Fibroblast of lung (primary cell): ENCODE measurements at places on chromosomes 11 and 22.
A peak's percentile ranks its signal among the peaks of the same experiment; 100 is the strongest.

DNA sequence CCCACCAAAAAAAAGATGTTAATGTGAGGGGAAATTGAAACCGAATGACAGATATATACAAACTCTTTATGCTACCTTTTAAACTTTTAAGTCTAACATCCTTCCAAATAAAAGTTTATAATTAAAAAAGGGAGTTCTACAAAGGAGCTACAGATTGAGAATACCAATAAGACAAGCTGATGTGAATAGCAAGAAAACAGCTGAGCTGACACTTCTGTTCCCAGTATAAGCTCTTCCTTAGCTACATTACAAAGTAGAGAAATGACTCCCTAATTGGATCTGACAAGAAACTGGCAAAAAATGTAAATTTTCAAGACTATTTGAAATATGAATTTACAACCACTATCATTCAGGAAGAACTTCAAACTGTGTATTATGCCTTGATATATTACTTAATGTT, 294.6 kb upstream of the SYN3 start:
- no peak for DNase-seq

GRCh38 chr22:33817512-33818127, 102.7 kb downstream of the LARGE1 start:
- no peak for DNase-seq

GRCh38 chr11:16252373-16252772, 104.0 kb downstream of the SOX6 start:
- no peak for DNase-seq

DNA sequence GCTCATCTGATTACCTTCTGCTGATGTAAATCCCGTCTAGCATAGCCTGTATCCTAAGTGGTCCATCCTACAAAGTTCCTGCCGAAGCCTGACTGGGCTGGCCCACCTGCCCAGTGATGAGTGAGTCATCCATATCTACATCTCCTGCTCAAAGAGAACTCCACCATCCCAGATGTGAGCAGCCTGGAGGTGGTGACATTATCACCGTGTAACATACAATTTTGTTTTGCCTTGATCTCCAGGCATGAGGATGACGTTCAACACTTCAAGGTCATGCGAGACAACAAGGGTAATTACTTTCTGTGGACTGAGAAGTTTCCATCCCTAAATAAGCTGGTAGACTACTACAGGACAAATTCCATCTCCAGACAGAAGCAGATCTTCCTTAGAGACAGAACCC, 5.6 kb downstream of the TMA7B start:
- no peak for DNase-seq

GRCh38 chr11:64887757-64888405, 9.5 kb upstream of the EHD1 start:
- DNase-seq: peak; percentile 55

DNA sequence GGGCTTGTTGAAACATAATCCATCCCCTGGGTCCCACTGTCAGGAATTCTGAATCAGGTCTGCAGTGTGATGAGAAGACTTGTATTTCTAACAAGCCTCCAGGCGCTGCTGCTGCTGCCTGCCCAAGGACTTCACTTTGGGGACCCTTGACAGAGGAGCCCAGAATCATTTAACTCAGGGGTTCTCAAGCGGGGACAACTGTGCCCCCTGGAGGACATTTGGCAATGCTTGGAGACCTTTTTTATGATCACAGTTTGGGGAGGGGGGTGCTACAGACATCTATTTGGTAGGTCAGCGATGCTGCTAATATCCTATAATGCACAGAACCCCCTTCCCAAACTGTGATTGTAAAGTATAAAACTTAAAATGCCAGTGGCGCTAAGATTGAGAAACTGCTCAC, 312.8 kb downstream of the OPCML start:
- no peak for DNase-seq

DNA sequence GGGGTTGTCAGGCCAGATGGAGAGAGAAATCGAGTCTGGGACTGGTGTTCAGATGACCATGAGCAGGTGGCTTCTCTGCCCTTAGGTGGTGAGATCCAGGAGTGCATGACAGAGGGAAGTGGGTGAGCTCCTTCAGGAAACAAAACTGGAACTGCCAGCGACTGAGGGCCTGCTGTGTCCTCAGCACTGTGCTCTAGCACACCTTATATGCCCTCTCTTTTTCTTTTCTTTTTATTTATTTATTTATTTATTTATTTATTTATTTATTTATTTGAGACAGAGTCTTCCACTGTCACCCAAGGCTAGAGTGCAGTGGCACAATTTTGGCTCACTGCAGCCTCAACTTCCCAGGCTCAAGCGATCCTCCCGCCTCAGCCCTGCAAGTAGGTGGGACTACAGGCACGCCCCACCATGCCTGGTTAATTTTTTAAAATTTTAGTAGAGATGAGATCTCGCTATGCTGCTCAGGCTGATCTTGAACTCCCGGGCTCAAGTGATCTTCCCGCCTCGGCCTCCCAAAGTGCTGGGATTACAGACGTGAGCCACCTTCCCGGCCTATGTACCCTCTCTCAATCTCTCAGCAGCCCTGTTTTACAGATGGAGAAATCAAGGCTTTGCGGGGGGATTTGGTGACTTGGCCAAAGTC, 14.8 kb upstream of the RASD2 start:
- no peak for DNase-seq

DNA sequence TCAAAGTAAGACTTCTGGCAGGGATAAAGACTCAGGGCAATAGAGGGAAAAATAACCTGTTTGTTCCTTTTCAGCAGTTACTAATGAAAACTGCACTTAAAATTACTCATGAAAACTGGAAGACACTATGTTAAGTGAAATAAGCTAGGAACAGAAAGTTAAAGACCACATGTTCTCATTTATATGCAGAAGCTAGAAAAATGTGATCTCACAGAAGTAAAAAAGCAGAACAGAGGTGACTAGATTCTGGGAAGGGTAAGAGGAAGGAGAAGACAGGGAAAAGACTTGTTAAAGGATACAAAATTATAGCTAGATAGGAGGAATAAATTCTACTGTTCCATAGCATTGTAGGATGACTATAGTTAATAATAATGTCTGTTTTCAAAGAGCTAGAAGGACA, 22.2 kb downstream of the HPS5 start:
- DNase-seq: no peak

DNA sequence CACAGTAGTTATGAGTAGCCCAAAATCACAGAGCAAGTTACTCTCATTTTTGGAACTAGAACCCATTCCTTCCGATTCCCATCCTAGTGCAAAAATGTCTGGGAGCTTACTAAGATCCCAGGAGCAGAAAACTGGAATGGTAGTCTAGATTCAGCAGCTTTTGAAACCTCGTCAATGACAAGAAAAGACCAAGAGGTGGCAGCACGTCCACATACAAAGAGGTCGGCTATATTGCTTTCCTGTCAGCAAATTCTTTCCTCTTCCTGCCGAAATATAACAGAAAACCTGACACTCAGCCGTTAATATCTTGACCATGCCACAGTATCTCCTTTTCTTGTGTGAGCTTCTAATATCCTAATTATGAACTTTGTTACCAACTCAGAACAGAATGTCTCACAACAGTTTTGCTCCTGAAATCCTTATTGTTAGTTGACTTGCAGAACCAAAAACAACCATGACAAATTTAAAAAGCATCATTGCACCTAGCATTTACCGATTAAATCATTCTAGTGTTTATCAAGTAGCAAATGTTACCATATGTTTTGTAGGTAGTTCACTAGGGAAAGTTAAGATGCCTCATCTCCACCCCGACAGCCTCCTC, 92.8 kb upstream of the OR9G4 start:
- peak; percentile 62 for DNase-seq

DNA sequence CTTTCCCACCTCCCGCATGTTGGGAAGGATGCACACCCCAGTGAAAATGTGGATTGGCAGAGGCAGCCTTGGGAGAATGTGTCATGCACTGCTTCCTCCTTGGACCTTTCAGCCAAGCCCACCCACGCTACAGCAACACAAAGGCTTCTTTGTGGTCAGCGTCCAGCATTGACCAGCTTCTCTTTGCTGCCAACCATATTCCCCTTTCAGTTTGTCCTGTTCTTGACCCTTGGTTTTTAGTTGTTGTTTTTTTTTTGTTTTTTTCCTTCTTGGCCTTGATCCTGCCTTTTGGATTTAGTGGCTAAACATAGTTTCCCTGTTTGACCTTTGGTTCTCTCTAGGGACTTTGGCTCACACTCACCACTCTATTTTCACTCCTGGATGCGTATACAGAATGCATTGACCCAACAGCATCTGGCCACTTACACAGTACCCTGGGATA, 573.6 kb downstream of the INSC start:
- peak; percentile 95 for DNase-seq

DNA sequence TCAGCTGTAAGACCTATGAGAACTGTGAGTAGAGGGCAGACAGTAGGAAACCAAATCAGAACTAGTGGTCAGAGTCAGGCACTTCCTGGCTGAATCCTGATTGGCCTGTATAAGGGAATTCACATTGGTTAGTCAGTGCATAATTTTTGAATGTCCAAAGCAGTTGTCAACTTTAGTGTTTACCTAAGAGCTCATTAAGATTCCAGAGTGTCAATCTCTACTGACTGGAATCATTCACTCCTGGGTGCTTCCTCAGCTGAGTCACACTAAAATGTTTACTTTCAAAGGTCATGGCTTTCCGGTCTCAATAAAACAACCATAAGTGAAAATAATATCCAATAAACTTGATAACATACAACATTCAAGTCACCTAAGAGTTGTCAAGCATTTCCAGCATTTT, 306.1 kb downstream of the C11orf87 start:
- DNase-seq: peak; percentile 13

- no peak for DNase-seq
Observed at GRCh38 chr22:23058063-23058462, 12.3 kb upstream of the GNAZ start.

GRCh38 chr11:3840004-3840869, 522 bp downstream of the RHOG start:
- DNase-seq: no peak

- DNase-seq: no peak
Observed at GRCh38 chr11:21316591-21316990, 647.2 kb downstream of the NELL1 start.

DNA sequence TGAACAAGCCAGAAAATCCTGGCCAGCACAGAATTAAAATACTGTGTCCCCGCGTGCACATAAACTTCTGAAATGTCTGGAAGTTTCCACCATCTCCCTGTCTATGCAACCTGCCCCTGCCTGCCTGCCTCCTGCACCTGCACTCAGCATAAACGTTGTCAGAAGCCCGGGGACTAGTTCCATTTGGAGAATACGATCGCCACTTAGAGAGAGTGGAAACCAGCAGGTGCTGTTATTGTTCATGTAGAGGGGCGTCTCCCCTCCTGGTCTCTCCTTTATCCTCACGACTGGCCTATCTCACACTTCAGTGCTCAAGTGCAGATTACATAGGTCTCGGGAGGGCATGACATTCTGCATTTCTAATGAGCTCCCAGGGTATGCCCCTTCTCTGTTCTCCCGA, 35.6 kb downstream of the MPPED1 start:
- no peak for DNase-seq

- no peak for DNase-seq
Observed at GRCh38 chr22:44669561-44669976, 32.4 kb upstream of the PRR5 start.

- no peak for DNase-seq
Observed at GRCh38 chr11:63937713-63938478, 906 bp upstream of the NAA40 start.

DNA sequence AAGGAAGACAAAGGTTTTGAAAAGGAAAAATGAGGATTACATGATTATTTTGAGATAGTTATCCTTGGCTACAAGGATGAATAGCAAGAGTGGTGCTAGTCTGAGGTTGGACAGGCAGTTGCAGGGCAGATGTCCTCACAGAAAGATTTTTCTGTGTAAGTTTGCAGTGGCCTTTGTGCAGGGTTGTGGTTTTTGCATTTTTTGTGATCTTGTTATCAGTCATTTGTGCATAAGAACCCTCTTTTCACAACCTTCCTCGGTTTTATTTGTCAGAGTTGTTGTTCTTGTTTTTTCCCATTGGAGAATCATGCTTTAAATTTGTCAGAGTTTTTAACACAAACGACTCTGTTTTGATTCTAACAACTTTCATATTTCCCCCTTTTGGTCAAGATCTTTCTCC, 1.4 kb downstream of the CCDC134 start:
- no peak for DNase-seq

DNA sequence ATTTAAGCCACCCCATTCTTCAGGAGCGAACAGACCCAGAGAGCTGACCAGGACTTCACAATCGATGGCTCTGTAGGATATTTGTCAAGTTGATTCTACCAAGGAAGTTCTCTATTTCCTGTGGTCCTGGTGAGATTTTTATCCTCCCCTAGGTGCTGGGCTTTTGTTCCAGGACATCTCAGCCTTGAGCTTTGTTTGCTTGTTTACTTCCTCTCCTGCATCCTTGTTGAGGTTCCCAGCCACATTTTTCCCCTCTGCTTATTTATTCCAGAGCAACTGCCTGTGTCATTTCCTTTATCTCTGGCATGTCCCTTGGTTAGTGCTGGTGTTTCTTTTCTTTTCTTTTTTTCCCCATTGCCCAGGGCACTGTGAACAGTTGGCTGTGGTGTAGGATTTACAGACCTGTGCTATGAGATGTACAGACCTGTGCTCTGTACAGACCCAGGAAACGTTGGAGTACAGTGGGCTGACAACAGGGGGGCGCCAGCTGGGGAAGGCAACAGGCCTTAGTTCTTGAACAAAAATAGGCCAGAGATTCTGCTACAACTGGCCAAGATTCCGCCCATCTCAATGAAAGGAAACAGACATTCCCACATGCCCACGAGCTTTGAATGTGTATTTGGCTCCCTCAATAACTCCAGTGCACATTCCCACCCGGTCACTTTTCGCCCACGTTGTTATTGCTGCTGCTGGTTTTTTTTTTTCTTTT, 235.9 kb upstream of the DDI1 start:
- no peak for DNase-seq

DNA sequence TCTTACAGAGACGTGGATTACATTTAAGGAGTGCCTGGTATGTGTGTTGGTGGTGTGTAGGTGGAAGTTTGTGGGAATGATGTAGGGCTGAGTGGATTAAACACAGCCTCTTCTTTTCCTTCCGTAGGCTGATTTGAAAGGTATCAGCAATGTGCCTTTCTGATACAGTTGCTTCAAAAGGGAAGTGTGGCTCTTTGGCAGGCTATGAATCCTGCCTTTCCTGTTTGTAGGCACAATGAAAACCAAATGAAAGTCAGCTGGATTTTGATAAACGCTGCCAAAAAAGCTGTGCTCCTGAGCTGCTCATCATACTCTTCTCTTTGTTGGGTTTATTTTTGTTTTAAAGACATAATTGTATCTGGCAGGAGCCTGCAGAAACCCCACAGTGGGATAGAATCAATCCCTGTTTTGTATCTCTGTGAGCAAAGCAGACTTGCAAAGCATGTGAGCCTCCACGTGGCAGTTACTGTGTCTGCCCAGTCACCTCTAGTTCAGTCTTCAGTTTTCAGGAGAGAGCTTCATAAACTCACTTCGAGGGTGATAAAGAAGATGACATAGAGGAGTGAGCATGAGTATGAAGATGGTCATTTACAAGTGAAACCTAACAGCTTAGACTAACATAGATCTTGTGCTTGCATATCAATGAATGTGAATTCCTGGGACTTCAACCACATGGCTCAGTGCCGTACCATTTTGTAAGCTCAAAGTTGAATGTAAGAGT, 655.7 kb upstream of the KIRREL3 start:
- DNase-seq: peak; percentile 42

- no peak for DNase-seq
Observed at GRCh38 chr11:61964058-61964665, 3.3 kb downstream of the FTH1 start.
